ENCODE measurements at places on chromosomes 12 and 14.

GRCh38 chr12:45431126-45431525 lies 215.2 kb downstream of the ANO6 start:
- no peak for DNase-seq

DNA sequence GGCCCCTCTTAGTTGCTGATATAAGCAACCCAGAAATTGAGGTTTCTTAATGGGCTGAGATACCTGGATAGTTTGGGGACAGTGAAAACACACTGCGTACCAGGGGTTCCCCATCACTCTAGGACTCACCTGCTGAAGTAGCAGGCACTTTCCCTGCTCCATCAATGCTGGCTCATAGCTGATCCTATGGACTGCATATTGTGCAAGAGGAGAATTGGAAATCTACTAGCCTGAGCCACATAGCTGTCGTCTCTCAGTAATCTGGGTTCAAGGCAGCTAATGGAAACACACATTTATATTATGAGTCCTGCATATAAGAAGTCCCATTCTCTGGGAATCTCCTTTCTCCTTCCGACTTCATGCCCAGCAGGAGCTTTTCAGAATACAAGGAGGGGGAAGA lies 7.3 kb upstream of the DUSP6 start:
- DNase-seq = no peak

DNA sequence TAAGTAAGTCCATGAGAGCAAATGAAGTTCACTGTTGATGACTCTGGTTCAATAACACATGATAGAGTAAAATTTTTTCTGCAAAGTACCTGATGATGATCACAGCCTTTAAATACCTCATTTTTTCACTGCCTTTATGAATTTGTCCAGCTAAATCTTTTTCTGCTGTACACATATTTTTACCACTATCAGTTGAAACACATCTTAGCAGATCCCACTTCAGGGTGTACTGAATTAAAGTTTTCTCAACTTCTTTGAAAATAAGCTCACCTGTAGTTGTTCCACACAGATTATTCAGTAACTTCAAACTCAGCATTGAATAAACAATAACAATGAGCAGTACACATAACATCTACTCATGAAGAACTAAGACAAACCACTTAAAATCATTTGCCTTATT lies 385.9 kb downstream of the NELL2 start:
- DNase-seq = no peak

GRCh38 chr14:103136388-103137271 lies 13.4 kb downstream of the TNFAIP2 start:
- no peak for DNase-seq

DNA sequence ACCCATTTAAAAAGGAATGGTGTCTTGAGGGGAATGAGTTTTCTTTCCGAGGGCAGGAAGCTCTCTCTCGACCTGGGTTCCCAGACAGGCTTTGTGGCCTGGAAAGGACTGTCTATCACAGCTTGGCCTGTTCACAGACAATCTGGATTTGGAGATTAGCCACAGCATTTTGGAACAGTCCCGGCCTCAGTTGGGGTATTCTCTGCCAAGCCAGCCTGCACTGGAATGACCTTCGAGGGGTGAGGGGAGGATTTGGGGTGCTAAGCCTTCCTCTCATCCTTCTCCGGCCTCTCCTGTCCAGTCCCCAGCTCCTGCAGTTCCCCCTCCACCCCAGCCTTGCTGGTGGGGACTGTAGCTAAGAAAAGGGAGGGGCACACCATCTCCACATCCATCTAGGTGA lies 13.0 kb downstream of the TBX5 start:
- DNase-seq = no peak

DNA sequence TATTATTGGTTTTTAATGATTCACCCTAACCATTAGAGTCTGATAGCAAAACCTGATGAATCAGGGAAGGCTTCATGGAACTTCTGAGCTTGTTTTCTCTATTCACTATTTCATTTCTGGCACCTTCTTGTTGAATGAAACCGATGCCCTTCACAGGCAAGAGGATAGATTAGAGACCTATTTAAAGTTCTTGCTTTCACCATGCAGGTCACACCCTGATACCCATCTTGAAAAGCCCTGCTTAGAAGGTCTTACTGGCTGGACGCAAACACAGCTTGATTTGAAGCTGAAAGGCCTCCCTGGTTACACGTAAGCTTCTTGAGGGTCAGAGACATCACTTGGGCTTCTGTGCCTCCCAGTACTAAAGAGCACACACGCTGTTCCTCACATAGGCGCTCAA lies 29.2 kb downstream of the TMEM229B start:
- no peak for DNase-seq

DNA sequence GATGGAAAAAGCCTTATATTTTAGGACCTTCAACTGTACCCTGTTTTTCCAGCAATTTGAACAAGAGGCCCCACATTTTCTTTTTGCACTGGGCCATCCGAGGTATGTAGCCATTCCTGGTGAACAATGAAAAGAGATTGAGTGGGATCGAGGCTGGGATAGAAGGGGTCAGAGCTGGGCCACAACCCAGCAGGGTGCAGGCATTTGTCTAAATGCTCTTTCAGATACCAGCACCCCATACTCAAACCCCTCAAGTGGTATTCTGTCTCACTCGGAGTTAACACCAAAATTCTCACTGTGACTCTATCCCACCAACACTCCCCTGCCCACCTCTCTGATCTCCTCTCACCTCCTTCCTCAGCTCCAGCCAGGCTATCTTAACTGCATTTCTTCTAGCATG lies 26.8 kb downstream of the DUSP6 start:
- DNase-seq = no peak

DNA sequence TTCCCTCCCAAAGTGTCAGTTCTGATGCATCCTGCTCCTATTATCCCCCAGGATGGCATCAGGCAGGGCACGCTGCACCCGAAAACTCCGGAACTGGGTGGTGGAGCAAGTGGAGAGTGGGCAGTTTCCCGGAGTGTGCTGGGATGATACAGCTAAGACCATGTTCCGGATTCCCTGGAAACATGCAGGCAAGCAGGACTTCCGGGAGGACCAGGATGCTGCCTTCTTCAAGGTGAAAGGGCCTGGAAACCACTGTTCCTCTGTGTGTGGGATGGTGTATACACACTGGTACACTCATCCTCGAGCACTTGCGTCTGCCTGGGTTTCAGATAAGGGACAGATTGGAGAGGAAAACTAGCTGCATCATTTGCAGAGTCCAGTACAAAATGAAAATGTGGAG lies 1.0 kb downstream of the IRF9 start:
- DNase-seq = no peak

DNA sequence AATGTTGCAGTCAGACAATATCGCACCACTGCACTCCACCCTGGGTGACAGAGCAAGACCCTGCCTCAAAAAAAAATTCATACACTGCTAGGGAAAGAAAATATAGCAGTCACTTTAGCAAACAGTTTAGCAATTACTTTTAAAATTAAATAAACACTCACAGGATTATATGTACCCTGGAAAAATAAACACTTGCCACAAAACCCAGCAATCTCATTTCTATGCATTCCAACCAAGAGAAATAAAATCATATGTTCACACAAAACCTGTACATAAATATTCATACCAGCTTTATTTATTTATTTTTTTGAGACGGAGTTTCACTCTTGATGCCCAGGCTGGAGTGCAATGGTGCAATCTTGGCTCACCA lies 20.2 kb downstream of the ATXN2 start:
- DNase-seq = no peak

DNA sequence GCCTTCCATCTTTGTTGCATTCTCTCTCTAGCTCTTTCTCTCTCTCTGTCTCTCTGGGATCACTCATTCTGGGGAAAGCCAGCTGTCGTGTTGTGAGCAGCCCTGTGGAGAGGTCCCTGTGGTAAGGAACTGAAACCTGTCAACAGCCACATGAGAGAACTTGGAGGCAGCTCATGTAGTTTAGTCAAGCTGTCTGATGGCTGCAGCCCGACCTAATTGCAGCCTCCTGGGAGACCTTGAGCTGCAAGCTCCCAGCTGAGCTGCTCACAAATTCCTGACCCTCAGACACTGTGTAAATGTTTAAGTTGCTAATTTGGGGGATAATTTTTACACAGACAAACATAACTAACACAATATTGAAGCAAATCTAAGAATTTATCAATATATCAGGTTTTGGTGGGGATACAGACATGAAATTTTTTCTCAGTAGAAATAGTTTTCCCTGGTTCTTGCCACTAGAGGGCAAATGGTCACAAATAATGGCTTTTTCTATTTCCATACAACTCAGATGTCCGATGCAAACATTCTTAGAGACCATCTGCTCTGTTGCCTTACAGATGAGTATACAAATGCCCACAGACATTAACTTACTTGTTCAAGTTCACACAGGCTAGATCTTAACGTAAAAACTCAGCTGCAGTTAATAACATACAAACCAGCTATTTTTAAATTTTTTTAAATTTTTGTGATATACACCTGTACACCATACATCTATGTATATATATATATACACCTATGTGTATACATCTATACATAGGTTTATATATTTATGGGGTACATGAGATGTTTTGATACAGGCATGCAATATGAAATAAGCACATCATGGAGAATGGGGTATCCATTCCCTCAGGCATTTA lies 15.5 kb upstream of the KRR1 start:
- DNase-seq = no peak

DNA sequence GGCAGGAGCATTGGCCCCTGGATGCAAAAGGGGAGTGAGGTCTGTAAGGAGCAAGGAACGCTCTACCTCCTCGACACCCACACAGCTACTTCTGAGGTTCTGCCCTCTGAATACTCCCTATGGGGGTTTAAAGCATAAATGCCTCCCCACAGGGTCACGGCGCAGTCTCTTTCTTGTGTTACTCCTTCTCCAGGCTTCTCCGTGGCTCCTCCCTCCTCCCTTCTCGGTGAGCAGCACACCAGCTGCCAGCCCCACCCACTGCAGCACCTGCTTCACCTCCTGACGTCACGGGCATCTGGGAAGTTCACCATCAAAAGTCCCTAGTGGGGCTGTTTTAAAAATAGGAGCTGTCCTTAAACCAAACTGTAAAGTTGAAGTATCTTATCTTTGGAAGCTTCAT lies 67.3 kb downstream of the SPTB start:
- DNase-seq = no peak

GRCh38 chr12:129868575-129868974 lies 35.2 kb downstream of the TMEM132D start:
- DNase-seq = no peak

DNA sequence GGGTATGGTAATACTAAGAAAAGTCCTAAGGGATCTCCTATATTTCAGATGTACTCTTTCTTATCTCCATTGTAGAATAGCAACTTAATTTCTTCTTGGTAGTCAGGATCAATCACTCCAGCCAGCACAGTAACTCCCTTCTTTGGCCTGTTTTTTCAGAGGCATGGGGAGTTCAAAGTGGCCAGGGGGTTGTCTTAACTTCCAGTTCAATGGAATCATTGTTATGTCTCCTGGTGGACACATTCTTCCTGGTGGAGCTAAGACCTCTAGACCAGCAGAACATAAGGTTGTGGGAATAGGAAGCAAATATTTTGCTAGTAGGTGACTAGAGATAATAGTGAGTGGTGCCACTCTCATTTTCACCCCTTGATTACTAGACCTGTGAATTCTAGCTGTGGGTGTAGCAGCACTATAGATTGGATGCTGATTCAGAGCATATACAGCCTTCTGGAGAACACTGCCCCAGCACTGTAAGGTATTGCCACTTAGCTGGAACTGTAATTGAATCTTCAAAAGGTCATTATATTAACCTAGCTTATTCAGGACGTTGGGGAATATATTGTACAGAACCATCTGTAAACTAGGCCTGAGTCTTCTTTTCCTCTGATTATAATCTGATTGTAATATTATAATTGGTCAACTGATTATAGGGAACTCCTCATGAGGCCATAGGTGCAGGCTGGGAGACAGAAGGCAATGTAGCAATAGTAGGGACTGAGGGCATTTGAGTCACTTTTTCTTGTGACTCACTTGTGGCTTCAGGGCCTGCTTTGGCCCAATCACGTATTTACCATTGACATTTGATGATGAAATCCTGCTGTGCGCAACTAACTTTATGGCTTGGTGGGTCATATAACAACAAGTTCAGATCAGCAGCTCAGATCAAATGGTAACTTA lies 60.2 kb upstream of the ATP2B1 start:
- no peak for DNase-seq

DNA sequence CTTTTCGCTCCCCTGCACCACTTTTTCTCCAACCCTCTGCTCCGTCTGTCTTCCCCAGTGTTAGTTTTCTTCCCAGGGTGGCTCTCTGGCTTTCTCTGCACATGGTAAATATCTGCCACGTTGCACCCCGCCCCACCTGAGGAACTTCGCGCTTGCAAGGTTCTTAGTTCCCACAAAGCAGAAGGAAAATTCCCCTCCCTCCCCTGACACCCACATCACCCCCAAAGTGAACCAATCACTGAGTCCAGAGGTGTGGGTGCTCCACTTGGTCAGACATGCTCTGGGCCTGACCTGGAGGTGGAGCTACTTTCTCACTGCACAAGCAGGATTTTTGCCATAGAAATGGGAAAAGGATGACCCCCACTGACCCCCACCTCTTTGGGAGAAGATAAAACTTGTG lies 415.0 kb downstream of the FUT8 start:
- DNase-seq = no peak

- no peak for DNase-seq
Observed at GRCh38 chr12:31768046-31768445, 39.2 kb upstream of the AMN1 start.

GRCh38 chr12:69540987-69541386 lies 44.3 kb upstream of the CCT2 start:
- no peak for DNase-seq

DNA sequence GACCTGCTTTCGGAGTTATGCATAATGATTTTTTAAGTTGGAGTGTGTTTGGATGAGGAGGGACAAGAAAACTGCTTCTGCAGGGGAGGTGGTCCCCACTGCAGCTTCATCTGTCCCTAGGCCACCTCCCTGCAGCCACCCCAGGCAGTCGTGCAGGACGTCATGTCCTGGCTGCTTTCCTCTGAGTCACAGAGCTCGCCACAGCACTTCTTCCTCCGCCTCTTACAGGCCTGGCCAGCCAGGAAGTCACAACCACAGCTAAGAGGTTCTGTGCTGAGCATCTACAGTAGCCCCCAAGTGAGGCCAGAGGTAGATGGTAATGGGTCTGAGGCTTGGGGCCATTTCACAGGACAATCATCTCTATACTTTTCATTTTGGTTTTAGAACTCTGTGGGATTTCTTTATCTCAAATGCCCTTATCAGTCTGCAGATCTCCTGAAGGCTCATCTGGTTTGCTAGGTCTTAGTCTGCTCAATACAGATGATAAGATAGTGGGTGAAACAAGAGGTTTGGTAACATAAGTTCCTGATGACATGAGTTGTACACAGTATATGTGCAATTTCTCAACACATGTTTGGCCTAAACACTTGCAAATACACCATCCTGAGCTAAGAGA lies 106.4 kb downstream of the ARF6 start:
- no peak for DNase-seq

GRCh38 chr14:50082784-50083466 lies 33.4 kb downstream of the VCPKMT start:
- DNase-seq = no peak

- no peak for DNase-seq
Observed at GRCh38 chr14:96102081-96102856, 63.1 kb downstream of the C14orf132 start.

- no peak for DNase-seq
Observed at GRCh38 chr12:2332236-2332635, 279.4 kb downstream of the CACNA1C start.

Data from anterior cingulate cortex (tissue), 58 donors.